ENCODE measurements at places on chromosomes 5 and 9.

DNA sequence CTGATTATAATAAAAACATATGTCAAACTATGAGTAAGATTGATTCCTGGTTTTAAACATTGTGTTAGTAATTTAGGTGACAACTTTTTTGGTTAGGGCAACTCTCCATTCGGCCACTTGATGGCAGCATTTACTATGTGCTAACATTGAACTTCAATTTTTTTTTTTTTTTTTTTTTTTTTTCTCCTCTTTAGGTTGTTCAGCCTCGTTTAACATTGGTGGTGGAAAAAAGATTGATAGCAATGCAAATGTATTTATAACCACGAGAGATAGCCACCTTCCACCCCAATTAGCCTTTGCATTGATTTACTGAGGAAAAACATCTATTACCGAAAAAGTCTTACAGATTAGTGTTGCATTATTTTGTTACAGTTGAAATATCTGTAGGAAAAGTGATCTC is 159.1 kb downstream of the CSNK1G3 start:
- DNase-seq = peak; percentile 69

GRCh38 chr9:115305543-115305942 is 187.6 kb upstream of the TNC start:
- DNase-seq = no peak

- no peak for DNase-seq
Observed at GRCh38 chr5:143882520-143882919, 70.6 kb downstream of the HMHB1 start.

- DNase-seq = no peak
Observed at GRCh38 chr5:116451066-116451465, 123.6 kb downstream of the SEMA6A start.

- DNase-seq = no peak
Observed at GRCh38 chr9:17865881-17866280, 287.0 kb downstream of the SH3GL2 start.

DNA sequence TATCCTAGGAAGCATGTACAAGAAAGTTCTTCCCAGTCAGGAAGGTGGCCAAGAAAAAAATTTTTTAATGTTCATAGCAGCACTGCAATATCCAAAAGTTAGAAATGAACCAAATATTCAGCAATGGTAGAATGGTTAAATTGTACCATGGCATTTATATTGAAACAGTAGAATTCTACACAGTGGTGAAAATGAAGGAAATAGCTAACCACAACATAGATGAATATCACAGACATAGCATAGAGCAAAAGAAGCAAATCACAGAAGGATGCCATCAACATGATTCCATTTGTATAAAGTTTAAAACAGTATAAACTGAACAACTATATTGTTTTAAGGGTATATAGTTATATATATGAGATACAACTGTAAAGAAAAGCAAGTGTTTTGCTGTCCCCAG is 10.7 kb upstream of the ANKDD1B start:
- no peak for DNase-seq

GRCh38 chr5:74895906-74896305 is 29.7 kb upstream of the FAM169A start:
- no peak for DNase-seq

Data from stimulated activated CD8-positive, alpha-beta memory T cell treated with anti-CD3 and anti-CD28 coated beads, Interleukin-4, amount 100 ng/mL, for 48 hours (primary cell).